IMR-90 (cell line): ENCODE measurements at places on chromosomes 16 and 17. TPM values are rescaled to one million over a fixed set of nuclear protein-coding genes. Genes with fewer than 3 reads are reported as not detected.

The RGS9 gene
- total RNA-seq, result 0.90 and 1.4 TPM in 2 replicates

The FNDC8 gene
- total RNA-seq, result not detected in 2 replicates

The IRX3 gene
- total RNA-seq, result not detected in 2 replicates

The NEUROD2 gene
- not detected in 2 replicates for total RNA-seq

The COPZ2 gene
- total RNA-seq, result 41.0 and 60.5 TPM in 2 replicates

The SLC13A2 gene
- not detected in 2 replicates for total RNA-seq

The CXCL16 gene
- total RNA-seq, result 0.28 and 0.36 TPM in 2 replicates

The NXPH3 gene
- 0.18 and 0.28 TPM in 2 replicates for total RNA-seq

The NUPR1 gene
- 5.8 and 10.2 TPM in 2 replicates for total RNA-seq

The CTRB1 gene
- not detected in 2 replicates for total RNA-seq

The KIF18B gene
- 1.3 and 2.5 TPM in 2 replicates for total RNA-seq

The PPY gene
- not detected in 2 replicates for total RNA-seq

GRCh38 chr17:6388416-6388815 is 46.5 kb downstream of the AIPL1 start:
- DNase-seq, result no peak

DNA sequence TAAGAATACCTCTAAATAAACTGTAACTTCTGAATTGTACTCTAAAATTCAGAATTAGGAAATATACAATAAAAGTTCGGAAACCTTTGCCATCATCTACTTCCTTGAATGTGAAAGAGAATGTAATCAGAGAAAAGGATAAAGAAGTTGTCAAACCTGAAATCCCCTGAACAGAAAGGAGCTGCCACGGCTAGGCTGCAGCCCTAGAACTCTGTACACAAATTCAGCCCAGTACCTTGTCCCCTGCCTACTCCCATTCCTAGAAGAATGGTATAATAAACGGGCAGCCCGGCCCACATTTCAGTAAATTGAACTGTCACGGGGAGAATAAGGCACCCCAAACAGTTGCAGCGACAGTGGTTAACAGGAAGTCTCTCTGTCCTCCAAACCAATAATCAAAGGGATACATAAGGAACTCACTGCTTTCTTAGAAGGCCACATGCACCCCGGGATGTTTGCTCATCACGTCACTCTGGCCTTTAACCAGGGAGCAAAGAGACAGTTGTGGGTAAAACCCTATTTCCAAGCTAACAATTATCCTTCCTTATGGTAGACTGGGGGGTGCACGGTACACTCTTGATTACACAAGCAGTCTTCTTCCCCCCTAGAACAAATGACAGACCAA is 24.3 kb upstream of the RFFL start:
- DNase-seq, result peak; percentile 22

DNA sequence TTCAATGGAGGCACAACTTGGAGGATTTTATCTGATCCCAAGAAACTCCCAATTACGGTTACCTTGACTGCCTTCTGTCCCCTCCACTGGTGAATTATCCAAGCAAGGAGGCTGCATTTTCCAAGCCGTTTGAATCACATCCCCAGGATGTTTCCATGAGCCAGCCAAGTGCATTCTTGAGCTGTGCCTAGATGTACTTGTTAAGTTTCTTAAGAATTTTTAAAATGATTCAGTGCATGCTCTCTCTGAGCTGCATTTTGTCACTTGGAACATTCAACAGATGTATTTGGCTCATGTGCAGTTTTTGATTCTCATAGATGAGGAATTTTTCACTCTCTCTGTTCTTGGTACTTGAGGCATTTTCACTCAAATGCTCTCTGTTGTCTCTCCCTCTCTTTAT is 202.6 kb upstream of the MYOCD start:
- DNase-seq, result peak; percentile 86

DNA sequence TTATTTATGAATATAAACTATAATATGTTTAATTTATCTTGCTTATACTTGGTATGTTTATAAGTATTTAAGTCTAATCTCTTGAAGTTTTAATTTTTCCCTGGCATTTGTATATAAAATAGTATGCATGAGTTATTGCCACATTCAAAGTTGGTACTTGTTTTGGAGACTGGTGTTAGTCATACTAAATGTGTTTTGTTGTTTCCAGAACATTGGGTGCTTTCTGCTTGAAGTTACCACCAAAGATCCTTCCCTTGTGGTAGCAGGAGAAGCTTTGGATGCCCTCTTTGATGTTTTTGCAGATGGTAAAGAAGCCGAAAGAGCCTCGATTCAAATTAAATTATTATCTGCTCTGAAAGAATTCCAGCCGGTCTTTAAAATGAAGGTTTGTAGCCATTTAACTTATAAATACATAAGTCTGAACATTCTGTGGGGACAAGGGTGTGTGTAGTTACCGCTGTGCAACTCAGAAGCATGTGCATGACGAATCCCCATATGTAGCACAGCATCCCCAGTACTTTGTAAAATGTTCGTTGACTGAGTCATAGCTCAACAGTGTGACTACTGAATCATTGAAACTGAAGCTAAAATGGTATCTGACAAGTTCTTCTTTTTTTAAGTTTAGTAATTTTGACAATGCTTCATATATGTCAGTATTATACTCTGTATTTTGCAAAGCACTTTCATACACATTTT is 36.4 kb downstream of the HEATR3 start:
- DNase-seq, result peak; percentile 86

GRCh38 chr16:20847550-20847949 is 41.2 kb downstream of the REXO5 start:
- no peak for DNase-seq

DNA sequence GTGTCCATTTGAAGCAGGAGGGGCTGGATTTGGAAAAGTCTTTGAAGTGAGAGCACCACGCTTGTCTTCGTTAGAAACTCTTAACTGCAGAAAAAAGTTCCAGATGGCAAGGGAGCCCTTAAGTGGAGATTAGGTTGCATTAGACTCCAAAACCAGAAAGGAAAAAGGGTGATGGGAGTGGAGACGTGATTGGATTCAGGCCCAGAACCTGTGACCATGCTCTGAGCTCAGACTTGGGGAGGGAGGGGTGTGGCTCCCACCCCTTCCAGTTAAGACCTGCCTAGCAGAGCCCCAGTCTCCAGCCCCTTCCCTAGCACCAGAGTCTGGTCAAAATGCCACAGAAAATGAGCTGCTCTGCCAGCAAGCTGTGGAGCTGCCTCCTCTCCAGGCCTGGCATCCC is 6.4 kb upstream of the LGALS9 start:
- DNase-seq, result no peak

GRCh38 chr16:5516115-5516514 is 418.5 kb upstream of the EEF2KMT start:
- DNase-seq, result no peak

DNA sequence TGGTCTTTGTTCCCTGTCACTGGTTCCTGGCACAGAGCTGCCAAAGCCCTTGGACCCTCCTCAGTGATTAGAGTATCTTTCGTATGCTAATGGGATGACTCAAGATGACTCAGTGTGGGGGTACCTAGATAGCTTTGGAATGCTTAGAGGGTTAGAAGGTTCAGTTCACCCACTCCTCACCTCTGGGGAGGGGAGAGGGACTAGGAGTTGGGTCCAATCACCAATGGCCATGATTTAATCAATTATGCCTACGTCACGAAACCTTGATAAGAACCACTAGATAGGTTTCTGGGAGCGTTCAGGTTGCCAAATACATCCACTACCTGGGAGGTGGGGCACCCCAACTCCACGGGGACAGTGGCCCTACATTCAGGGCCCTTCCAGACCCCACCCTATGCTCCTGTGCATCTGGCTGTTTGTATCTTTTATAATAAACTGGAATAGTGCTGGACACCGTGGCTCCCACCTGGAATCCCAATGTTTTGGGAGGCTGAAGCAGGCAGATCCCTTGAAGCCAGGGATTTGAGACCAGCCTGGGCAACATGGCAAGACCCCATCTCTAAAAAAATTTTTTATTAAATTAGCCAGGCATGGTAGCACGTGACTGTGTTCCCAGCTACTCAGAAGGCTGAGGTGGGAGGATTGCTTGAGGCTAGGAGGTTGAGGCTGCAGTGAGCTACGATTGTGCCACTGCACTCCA is 29.2 kb upstream of the LITAF start:
- DNase-seq, result peak; percentile 41

DNA sequence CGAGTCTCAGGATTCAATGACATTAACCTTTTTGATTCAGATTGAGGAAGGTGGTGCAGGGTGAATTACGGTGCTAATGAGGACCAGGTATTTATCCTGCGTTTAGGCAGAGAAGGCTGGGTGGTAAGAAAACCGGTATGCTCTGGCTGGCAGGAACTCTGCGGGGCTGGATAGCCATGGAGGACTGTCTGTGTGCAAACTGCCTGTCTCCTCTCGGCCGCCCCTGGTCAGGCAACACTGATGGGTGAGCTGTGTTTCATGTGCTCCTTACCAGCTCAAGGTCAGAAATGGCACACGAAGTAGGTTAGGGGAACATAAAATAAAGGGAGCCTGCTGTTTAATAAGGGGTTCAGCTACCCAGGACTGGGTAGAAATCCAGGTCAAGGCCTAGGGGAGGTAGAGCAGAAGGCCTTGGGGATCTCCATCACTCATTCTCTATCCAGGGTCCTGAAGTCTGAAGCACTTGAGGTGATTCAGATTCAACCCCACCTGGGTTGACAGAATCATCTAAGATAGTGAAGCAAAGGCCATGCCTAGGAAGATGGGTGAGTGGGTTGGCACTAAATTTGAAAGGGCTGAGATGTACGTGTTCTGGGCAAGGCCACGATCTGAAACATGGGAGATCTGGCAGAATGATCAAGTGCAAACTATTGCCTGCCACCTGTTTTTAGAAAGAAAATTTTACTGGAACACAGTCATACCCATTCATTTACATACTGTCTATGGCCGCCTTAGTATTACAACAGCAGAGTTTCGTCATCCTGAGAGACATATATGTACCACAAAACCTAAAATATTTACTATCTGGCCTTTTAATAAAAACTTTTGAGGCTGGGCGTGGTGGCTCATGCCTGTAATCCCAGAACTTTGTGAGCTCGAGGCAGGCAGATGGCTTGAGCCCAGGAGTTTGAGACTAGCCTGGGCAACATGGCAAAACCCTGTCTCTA is 292.5 kb downstream of the XYLT1 start:
- peak; percentile 24 for DNase-seq

- no peak for DNase-seq
These were observed 1.2 kb downstream of the GNA13 start for GRCh38 chr17:65055280-65055707.

- DNase-seq, result no peak
These were observed 662.5 kb upstream of the SOX9 start for GRCh38 chr17:71458322-71458721.

GRCh38 chr16:78478267-78478861 is 378.9 kb downstream of the WWOX start:
- no peak for DNase-seq

DNA sequence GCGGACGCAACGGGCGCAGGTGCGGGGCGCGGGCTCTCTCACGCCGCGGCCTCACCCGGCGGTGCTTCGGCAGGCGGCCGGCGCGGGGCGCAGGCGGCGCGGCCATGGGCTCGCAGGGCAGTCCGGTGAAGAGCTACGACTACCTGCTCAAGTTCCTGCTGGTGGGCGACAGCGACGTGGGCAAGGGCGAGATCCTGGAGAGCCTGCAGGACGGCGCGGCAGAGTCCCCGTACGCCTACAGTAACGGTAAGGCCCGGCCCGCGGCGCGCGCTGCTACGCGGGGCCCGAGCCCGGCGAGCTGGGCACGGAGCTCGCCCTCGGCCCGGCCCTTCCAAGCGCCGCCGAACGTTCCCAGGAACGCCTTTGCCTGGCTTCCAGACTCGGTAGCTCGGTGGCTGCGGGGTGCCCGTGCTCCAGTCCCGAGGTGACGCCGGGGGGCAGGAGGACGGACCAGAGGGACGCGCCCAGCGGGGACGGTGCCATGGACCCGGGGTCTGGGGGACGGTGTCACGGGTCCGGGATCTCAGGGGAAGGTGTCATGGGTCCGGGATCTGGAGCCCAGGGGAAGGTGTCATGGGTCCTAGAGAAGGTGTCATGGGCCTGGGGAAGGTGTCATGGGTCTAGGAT is 435 bp downstream of the RAB40C start:
- peak; percentile 47 for DNase-seq

DNA sequence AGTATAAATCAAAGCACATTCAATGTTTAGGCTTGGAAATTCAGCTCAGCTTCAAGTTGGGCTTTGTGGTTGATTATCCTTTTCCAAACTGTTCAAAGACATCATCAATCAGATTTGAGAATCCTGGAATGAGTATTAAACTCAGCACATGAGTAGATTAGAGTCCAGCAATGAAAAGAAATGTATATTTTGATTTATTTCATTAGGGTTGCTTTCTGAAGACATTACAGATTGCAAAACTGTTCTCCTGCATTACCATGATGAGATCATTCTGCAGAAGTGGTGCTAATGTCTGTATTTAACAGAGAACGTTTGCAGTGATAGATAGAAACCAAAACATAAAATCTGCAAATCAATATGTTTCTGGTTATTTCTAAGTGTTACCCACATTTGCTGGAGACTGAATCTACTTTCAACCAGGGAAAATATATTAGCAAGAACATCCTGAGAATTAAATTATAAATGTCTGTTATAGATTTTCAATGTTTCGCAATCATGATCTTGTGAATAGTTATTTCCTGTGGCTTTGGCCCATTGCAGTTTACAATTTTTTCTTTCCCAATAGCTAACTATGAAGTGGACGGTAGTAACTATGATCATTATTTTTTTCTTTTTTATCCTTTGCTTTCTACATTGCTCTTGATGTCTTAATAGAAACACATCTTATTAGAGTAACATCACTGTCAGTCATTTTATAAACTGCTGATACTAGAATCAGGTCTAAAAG is 1125.7 kb upstream of the GOT2 start:
- no peak for DNase-seq

GRCh38 chr16:89037261-89038152 is 56.1 kb upstream of the ACSF3 start:
- DNase-seq, result peak; percentile 20

- no peak for DNase-seq
These were observed 61.9 kb downstream of the WWP2 start for GRCh38 chr16:69823831-69824563.

GRCh38 chr16:73013974-73014373 is 34.0 kb downstream of the ZFHX3 start:
- no peak for DNase-seq

GRCh38 chr17:55730380-55730779 is 7.7 kb upstream of the TMEM100 start:
- no peak for DNase-seq

- no peak for DNase-seq
These were observed 21.3 kb downstream of the HS3ST3B1 start for GRCh38 chr17:14321980-14322776.
